ENCODE measurements at places on chromosomes 6 and 20.

DNA sequence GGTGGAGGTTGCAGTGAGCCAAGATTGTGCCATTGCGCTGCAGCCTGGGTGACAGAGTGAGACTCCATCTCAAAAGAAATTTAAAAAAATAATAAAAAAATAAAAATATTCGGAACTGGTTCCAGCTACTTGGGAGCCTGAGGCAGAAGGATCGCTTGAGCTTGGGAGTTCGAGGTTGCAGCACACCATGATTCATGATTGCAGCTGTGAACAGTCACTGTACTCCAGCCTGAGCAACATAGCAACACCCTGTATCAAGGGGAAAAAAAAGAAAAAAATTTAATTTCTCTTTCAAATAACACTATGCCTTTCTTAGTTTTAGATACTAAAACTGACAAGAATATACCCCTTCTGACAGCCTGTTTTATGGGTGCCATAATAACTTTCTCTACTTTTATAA is 10.5 kb downstream of the KDM1B start:
- no peak for DNase-seq

GRCh38 chr6:19413323-19413722 is 423.8 kb upstream of the ID4 start:
- DNase-seq: no peak

GRCh38 chr6:107337191-107337741 is 122.1 kb downstream of the PDSS2 start:
- no peak for DNase-seq

DNA sequence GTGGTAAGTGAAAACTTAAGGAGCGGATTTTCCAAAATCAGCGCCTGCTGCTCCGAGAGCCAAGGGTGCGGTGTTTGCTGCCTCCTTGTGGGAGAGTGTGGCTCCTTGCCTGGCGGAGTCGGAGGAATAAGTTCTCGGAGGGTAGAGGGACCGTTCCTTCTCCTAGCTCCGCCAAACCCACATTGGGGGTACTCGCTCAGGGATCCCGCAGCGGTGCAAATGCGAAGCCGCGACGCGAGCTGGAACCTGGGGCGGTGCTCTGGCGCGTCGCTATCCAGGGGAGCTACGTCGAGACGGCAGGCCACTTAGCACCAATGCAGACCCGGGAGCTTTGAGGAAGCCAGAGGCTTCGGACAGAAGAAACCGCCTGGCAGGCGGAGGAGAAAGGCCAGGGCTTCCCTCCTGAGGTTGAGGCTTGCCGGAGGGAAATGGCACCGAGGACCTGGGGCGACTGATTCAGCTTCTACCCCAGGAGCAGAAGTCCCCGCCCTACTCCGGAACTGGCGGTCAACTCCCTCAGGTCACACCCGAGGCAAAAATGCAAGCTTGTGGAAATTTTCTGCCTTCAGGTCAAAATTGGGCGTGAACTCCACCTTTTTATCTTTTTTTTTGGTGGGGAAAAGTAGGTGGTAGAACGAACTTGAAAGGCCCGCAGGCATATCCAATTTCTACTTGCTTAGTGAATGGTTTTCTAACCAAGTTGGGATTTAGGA is 5.7 kb upstream of the DDX43 start:
- peak; percentile 37 for DNase-seq

DNA sequence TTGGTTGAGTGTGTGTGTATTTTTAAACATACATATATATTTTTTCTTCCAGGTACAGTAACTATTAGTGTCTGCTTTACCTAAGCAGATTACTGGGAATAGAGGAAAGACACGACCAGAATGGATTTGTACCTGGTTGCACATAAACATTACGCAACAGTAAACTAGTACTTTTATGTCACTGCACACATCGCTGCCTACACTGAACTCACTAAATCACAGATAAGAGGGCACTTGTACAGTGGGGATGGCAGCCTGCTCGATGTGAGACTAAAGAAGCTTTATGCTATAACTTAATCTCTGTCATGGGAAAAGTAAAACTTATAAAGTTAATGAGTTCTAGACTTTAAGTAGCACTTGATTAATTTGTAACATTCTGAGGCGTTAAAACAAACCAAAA is 89.5 kb upstream of the SIM1 start:
- no peak for DNase-seq

- DNase-seq: no peak
These were observed 74.0 kb upstream of the RALGAPA2 start for GRCh38 chr20:20786428-20786827.

GRCh38 chr20:22404419-22405170 is 179.8 kb downstream of the FOXA2 start:
- no peak for DNase-seq

DNA sequence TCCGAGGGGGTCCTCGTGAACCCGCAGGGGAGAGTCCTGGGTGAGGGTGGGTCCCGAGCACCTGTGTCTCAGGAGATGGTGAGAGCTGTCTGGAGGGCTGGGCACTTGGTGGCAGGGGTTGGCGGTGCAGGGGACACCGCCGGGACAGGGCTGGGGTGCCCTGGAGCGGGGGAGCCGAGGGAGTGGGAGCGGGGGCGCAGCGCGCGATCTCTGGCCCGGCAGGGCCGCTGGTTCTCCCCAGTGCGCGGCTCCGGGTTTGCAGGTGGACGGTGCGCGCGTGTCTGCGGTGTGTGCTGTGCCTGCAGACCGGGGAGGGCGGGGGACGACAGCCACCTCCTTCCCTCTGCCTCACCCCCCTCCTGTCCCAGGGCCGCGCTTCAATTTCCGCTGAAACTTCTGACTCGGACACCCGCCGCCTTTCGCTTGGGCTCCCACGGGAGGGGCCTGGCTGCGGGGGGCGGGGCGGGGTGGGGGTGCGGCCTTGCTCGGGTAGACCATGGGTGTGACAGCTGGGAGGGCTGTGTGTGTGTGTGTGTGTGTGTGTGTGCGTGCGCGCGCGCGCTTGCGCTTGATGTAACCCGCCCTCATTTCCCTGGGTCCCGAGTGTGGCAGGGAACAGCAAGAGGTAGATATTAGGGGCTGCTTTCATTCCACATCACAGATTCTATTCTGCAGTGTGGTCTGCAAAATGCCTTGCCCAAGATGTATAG is 1.2 kb downstream of the TRIB3 start:
- peak; percentile 85 for DNase-seq

DNA sequence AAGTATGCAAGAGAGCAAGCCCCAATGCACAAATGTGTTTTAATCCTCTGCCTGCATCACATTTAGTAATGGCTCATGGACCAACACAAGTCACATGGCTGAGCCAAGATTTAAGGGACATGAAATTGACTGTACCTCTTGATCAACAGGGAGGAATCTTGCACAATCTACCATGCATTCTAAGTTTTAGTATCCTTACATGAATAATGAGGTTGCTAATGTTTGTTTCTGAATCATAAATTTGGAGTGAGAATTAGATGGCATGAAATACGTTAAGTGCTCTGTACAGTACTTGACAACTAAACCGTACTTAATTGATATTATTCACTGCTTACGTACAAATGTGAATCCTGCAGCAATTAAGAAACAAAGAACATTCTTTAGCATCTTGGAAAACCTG is 553.8 kb upstream of the JAG1 start:
- no peak for DNase-seq

DNA sequence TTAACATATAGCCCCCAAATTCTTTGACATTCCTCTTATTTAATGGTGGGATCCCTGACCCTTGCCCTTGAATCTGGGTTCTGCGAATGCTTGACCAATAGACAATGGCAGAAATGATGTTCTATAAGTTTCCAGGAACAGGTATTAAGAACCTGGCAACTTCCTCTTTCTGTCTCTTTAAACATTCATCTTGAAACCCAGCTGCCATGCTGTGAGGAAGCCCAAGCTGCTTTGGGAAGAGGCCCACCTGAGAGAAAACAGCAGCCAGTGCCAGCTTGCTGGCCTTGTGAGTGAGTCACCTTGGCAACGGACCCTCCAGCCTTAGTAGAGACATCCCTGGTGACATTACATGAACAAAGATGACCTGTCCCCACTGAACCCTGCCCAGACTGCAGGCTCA is 45.2 kb upstream of the RALY start:
- DNase-seq: no peak

DNA sequence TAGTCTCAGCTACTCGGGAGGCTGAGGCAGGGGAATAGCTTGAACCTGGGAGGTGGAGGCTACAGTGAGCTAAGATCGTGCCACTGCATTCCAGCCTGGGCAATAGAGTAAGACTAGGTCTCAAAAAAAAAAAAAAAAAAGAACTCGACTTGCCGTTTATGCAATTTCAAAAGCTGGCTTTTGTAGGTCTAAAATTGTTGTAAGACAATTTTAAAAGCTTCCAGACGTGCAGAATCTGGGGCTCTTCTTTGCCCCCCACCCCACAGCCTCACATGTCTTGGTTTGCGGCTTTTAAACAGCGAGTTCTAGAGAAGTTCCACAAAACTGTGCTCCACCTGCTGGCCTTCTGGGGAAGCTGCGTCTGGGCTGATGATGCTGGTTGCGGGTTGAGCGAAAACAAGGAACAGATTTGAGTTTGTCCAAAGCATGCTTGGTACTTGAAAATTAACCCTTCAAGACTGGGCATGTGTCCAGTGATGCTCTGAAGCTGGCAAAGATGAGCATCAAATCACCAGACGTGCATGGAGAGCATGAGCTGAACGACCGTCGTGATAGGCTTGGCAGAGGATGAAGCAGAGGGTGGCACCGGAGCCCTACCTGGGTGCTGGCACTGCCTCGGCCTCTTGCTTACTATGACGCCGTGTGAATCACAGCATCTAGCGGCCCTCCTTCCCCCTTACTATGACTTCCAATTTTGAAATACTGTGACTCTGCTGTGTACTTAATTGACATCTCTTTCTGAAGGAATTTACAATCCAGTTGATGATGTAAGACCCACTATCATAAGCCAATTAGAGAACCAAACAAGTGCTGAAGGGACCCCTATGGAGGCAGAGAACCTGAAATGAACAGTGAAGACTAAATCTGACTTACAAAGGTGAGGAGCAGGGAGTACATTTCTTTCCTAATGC is 171.4 kb downstream of the GMPR start:
- peak; percentile 77 for DNase-seq

GRCh38 chr6:21741221-21742109 is 147.9 kb downstream of the SOX4 start:
- no peak for DNase-seq

GRCh38 chr6:63188828-63189227 is 22.4 kb upstream of the FKBP1C start:
- DNase-seq: no peak

DNA sequence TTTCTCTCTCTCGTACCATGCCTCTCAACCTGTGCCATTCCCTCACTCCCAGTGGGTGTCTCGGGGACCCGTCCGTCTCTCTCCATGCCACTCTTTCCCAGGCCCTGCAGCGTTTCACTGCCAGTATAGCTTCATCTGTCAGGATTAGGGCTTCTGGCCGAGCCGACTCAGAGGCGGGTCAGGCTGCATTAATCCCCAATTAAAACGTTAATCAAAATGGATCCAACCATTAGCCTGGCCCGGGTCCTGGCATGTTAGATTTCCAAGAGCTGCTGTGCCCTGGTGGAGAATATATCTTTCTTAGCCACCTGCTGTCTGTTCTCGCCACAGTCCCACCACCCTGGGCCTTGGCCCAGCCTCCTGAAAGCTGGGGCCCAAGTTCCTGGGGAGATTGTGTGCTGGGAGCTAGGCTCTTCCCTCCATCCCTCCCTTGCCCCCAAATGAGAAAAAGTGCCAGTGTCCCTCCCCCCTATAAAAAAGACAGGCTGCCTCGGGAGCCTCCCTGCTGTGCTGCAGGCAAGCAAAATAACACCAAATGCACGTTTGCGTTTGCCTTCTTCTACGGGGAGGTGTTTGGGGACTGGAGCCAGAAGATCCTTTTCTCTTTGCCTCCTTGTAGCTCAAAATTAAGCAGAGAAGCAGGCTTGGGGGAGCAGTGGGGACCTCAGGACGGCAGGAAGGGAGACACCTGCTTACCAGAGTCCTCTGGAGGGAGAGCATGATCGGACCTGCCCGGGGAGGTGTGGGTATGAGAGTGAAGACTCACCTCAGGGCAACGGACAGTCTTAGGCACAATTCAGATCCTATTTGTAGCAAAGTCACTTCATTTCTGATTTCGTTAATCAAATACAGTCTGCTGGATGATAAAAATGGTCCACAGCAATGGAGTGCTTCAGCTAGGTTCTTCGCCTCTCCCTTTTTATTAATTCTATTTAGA is 3.0 kb downstream of the KCNG1 start:
- no peak for DNase-seq

- DNase-seq: no peak
These were observed 94.1 kb downstream of the CDH22 start for GRCh38 chr20:46213946-46214823.

GRCh38 chr20:19765266-19765665 is 7.2 kb downstream of the RIN2 start:
- DNase-seq: no peak

DNA sequence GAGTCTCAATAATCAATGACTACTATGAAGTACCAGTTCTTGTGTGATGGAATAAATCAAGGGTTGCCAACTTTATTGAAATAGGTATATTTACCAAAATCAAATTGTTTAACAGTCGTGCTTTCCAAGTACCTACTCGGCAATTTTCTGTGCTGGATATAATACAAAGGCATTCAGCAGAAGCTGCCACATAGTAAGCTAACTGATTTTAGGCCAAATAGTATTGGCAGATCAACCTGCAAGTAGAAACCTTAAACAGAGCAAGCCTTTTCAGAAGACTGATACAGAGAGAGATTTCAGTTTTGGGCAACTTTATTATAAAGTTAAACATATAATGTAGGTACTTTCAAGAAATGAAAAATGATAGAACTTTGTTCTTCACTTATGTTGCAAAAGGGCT is 174.6 kb downstream of the ASCC3 start:
- DNase-seq: no peak
